ENCODE measurements at places on chromosomes 7 and 10.

DNA sequence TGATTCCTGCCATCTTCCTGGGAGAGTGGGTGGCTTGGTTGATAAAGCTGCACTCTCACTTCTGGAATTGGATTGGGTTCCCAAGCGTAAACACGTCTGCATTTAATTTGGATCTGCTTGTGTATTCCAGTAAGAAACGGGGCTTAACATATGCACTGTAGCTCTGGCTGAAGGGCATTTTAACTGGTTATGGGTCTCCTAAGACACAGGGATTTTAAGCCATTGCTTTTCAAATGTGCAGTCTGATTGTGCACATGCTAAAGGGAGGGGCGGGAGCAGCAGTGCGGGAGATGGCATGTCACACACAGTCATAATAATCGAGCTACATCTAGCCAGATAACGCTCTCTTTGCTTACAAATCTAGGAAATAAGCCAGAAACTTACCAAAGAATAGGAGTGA, 247.3 kb upstream of the LYZL1 start:
- no peak for DNase-seq

DNA sequence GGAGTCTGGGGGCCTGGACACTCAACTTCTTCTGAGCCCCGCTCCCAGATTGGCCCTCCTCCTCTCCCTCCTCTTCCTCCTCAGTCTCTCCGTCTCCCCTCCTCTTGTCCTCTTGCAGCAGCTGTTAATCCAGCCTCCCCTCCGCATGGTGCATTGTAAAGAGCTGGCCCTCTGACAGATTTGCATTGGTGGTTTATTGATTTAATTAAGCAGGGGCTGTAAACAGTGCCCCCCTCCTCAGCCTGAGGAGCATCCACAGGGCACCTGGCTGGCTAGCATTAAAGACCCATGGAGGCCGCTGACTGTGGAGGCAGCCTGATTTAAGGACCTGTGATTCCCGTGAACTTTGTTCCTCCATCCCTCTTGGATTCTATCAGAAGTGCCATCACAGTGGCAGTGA, 28.9 kb upstream of the PCBD1 start:
- no peak for DNase-seq

DNA sequence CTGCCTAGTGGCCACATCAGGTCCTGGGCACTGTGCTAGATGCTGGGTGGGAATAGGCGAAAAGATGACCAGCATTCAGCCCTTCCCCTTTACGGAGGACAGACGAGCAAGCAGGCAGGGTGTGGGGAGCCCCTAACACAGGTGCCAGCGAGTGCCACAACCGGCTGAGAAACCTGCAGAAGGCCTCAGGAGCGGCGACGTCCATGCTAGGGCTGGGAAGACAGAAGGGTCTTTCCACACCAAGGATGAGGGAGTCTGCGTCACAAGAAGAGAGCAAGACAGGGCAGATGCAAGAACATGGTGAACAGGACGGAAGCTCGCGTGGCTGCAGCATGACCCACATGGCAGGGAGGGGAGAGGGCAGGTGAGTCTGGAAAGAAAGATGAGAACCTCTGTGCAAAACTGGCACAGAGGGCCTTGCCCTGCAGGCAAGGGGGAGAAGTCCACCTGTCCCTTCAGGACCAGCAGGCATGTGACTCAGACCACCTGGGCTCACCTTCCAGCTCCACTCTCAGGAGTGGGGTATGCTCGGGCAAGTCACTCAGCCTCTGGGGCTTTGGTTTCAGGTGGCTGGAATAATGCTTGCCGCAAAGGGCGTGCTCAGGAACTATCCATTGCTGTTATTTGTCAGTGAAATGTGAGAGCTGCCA, 36.6 kb downstream of the KCNH2 start:
- no peak for DNase-seq

- DNase-seq, result no peak
These were observed 46.9 kb downstream of the MINDY3 start for GRCh38 chr10:15813415-15813814.

DNA sequence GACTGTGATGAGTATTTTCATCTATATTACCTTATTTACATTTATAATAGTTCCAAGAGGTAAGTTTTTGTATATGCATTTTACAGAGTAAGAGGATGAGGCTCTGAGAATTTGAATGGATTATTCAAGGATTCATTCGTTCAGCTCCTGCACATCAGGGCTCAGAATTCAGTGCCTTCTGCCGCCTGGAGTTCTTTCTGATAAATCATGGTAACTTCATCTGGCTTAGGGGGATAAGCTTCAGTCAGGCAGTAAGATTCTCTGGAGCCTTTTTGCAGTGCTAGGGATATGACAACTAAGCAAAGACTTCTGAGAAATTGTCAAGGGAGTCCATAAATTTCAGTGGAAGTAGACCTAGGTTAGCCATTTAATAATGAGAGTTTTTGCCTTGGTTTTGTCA, 668.6 kb downstream of the NRG3 start:
- DNase-seq, result no peak

GRCh38 chr10:1461016-1461415, 276.3 kb downstream of the ADARB2 start:
- no peak for DNase-seq

DNA sequence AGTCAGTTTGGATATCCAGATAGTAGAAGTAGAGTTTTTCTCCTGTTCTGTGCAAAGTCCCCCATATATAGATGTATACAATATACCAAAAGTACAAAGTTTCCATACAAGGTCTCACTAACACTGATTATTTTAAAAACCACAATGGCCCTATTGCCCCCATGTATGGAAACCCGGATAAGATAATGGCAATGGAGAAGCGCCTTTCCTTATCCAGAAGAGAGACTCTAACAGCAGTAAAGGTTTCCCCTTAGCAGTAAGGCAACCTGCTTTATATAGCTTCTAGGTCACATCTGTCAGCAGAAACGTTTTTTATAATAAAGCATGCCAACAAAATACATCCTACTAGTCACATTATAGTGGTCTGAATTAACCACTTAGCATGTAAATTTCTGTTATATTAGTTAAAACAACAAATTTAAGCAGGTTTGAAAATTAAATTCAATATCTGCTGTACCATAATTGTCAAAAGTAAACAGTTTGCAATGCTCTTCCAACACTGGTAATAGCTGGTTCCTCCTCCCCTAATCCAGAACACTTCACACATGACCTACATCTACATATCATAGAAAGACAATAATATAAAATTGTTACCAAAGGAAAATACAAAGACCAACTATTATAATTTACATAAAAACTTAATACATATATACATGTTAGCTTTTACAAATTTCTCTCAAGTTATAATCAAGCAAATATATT, 22.4 kb downstream of the USP6NL start:
- DNase-seq, result no peak

- DNase-seq, result no peak
These were observed 14.5 kb upstream of the LIMK1 start for GRCh38 chr7:74069086-74069541.

GRCh38 chr7:49631071-49631815, 142.2 kb upstream of the VWC2 start:
- DNase-seq, result no peak
